IMR-90 (cell line): ENCODE measurements at places on chromosomes 5 and 9. TPM values are rescaled to one million over a fixed set of nuclear protein-coding genes. Genes with fewer than 3 reads are reported as not detected.
A peak's percentile ranks its signal among the peaks of the same experiment; 100 is the strongest.

DNA sequence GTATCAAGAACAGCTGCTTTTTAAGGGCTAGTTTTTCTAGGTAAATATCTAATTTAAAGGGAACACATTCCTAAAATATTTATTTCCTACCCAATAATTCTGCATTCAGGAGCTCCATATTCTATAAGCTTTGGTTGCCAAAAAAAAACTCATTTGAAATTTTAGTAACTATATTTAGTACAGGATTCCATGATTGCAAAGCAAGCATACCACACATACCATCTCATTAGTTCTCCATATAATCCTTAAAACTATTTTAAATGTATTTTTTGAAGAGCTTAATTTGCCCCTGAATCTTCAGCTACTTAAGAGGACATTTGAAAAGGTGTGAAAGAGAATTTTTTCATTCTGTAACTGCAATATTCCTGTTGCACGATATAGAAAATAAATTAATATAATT is 877.0 kb downstream of the NR2F1-AS1 start:
- DNase-seq, result peak; percentile 8

- no peak for DNase-seq
These were observed 273.2 kb downstream of the GADD45G start for GRCh38 chr9:89878003-89878411.

GRCh38 chr9:7095058-7095457 is 337.3 kb downstream of the KDM4C start:
- DNase-seq, result no peak

DNA sequence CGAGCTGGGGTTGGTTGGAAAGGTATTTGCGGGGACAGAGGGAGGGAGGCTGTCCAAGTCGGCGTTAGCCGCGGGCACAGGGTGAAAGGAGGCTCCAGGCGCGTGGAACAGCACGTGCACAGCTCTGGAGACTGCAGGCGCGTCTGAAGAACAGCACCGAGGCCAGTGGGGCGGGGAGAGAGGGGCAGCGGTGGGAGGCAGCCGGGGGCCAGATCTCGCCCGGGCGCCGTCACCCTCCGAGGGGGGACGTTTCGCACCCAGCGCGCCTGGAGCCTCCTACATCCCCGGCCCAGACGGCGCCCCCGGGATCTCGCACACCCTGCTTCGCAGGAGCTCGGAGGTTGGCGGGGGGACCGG is 79.6 kb downstream of the NTNG2 start:
- no peak for DNase-seq

DNA sequence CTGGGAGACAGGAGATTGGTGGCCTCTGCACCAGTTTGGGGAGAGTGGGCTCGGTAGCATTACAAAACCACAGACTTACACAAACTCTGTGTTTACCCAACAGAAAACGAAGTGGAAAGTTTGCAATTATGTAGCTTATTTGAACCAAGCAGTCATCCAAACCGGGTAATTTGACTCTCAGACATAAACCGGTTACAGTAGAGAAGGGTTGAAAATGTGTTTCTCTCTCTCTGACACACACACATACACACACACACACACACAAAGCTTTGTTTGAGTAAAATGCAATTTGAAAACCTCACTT is 97.1 kb upstream of the ZNF608 start:
- DNase-seq, result no peak

Gene BARHL1
- not detected in 2 replicates for total RNA-seq

Gene SHISAL2B
- total RNA-seq, result not detected in 2 replicates

Gene IGFBPL1
- under 0.01 TPM in 1 of 2 replicates, not detected in the other for total RNA-seq

Gene KIF4B
- total RNA-seq, result under 0.01 TPM in 2 replicates
